ENCODE measurements at places on chromosomes 3 and 15.
A peak's percentile ranks its signal among the peaks of the same experiment; 100 is the strongest.

DNA sequence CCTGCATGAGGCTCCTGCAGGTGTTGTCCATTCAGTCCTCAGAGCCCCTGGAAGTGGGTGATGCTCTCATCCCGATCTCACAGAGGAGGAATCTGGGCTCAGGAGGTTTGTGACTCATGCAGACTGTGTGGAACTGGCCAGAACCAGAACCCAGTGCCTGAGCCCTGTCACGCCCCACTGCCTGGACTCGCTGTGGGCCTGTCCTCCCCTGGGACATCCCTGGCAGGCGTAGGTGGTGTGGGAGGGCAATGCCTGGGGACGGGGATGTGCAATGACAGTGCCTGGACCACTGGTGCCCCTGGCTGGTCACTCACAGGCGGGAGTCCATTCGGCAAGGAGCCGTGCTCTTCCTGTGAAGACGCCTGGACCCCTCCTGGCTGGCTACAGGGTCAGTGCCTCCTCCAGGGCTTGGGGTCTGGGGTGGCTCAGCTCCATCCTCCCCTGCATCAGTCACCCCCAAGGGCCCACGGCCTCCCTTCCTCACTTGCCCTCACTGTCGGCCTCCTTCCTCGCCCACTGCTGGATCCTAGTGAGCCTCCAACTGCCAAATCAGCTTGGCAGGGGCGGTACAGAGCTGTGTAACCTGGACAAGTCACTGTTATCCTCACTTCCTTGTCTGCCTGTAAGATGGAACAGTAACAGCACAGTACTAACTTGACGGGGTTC is 14.9 kb downstream of the PSTPIP1 start:
- no peak for DNase-seq

- no peak for DNase-seq
Measured at GRCh38 chr15:99423186-99424130, 142.3 kb upstream of the MEF2A start.

DNA sequence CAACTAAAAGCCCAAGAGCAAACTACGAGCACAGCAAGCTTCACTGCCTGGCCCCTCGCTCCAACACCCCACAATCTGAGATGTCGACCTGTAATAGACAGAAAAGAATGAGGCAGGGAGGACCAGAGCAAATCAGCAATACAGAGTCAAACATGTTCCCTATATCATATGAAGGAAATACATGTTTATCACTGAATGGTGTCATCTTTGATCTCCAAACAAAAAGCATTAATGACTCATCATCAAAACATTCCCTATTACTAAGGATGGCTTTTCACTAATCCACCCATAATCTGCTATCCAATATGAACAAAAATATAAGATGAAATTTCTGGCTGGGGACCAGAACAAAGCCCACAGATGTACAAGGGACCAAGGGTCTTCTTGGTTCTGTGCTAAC is 34.7 kb downstream of the MYO5A start:
- no peak for DNase-seq

GRCh38 chr3:187739561-187740332 is 5.5 kb downstream of the BCL6 start:
- DNase-seq: peak; percentile 66

DNA sequence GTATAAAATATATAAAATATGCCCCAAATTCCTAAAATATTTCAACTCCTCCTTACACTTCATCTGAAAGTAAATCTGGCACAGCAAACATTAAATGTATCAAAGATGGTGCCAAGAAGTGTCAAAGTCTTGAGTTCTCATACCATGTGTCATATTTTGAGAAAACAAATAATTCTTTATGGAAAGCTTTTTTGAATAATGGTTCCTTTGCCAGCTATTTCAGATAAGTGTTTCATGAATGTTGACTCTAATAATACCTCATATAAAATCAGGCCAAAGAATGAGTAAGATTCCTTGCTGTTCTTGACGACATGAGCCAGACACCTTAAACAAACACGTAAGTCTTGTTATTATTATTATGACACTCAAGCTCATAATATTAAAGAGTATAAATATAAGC is 30.3 kb upstream of the ZNF385D start:
- DNase-seq: no peak

GRCh38 chr3:193677734-193678133 is 84.7 kb downstream of the OPA1 start:
- DNase-seq: no peak

DNA sequence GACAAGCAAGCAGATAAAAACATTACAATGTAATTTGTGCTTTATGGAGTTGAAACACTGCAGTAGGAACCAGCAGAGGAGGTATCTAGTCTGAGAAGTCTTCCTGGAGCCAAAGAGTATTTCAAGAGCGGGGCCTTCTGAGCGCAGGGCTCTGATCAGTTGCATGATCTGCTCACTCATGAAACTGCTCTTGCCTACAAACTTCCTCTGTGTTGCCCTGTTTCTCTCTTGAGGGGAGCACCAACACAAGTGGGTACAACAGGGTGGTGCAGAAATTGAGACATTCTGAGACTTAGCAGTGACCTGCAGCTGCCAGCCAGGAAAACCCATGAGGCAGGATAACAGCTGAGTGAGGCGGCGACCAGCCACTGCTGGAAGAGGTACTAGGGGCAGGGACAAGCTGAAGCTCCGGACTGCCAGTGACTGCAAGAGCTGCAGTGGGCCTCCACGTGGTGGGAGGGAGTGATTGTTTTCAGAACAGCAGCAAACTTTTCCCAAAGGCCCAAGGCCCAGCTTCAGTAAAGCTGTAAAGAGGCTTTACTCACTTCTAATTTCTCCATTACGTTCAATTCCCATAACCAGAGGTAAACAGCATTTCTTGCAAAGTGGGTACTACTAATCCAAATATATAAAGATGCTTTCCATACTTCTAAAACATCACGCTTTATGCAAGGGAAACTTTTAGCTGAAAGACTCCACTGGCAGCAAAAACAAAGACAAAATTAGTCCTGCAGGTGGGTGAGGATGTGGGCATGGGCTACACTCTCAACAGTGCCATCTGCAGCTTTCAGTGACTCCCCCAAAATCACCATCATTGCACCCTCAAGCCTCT is 69.0 kb upstream of the LPP start:
- no peak for DNase-seq

GRCh38 chr15:93477721-93478120 is 388.7 kb upstream of the RGMA start:
- DNase-seq: no peak

- no peak for DNase-seq
Measured at GRCh38 chr3:26196781-26197180, 406.9 kb downstream of the OXSM start.

- no peak for DNase-seq
Measured at GRCh38 chr3:115758076-115758763, 134.9 kb downstream of the GAP43 start.

- DNase-seq: no peak
Measured at GRCh38 chr3:48130321-48130904, 57.8 kb downstream of the CDC25A start.

- DNase-seq: no peak
Measured at GRCh38 chr3:191330530-191331048, 263 bp upstream of the UTS2B start.

GRCh38 chr15:100115711-100116090 is 226.1 kb downstream of the ADAMTS17 start:
- DNase-seq: no peak

GRCh38 chr15:70133296-70133695 is 35.6 kb upstream of the TLE3 start:
- DNase-seq: no peak

- DNase-seq: no peak
Measured at GRCh38 chr3:183332487-183332886, 79.4 kb downstream of the B3GNT5 start.

DNA sequence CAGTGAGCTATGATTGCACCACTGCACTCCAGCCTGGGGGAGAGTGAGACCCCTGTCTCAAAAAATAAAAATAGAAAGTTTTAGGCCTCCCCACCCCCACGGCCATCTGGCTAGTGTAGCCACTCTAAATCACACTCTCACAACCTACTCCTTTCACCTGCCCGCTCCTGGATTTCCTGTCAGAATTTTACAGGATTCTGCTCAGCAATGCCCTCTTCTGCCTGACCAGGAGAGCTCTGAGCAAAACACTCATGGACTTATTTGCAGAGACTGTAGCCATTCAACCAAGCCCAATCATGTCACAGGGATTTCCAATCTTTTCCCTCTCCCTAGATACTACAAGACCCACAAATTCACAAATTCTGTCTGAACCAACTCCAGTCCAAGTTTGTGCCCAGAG is 242.6 kb upstream of the TPRG1 start:
- no peak for DNase-seq

- no peak for DNase-seq
Measured at GRCh38 chr15:70605606-70606410, 157.6 kb downstream of the UACA start.

DNA sequence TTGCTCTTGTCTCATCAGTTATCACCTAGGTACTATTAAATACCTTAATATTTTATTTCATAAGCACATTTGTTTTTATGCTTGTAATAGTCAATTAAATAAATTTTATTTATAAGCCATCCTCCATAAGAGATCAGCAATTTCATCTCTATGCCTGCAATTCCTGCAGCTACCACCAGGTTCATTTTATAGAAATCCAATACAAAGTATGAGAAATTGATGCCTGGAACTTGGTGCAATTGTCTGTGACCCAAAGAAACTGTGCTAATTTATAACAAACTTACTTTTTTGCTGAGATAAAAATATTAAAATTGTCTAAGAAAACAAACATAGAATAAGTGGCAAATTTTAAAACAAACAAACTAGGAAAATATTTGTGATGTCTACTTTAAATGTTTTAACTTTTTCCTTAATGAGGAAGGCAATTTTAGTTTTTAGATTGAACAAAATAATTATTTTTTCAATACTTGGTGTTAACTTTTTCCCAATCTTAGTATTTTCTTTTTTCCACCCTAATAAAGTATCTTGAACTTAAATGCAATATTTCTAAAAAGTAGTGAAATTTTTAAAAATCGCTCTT is 1026.6 kb downstream of the ROBO1 start:
- no peak for DNase-seq

GRCh38 chr15:47736143-47736786 is 19.0 kb downstream of the SEMA6D start:
- DNase-seq: no peak

GRCh38 chr3:65778968-65779367 is 259.8 kb downstream of the MAGI1 start:
- no peak for DNase-seq

- DNase-seq: no peak
Measured at GRCh38 chr3:5809586-5810246, 622.2 kb downstream of the EDEM1 start.

- DNase-seq: no peak
Measured at GRCh38 chr15:65365229-65365628, 12.6 kb downstream of the IGDCC3 start.

GRCh38 chr3:189659571-189659970 is 28.4 kb downstream of the TP63 start:
- no peak for DNase-seq

- no peak for DNase-seq
Measured at GRCh38 chr3:165464736-165465135, 268.6 kb upstream of the SLITRK3 start.

GRCh38 chr3:70556056-70556455 is 243.6 kb upstream of the MDFIC2 start:
- no peak for DNase-seq

DNA sequence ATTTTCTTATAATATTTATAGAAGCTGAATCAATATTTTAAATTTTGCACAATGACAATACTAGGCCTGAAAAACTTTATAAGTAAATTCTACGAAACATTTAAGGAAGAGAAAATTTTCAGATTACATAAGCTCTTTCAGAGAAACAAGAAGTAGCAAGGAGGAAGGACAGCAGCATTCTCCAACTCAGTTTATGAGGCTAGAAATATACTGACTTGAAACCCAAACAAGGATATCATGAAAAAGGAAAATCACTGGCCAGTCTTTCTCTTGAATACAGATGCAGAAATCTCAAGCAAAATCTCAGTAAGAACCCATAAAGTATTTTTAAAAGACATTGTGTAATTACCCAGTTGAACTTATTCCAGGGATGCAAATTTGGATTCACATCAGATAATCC is 121.3 kb downstream of the STAC start:
- no peak for DNase-seq

GRCh38 chr15:100959066-100960050 is 40.2 kb downstream of the LRRK1 start:
- DNase-seq: no peak

DNA sequence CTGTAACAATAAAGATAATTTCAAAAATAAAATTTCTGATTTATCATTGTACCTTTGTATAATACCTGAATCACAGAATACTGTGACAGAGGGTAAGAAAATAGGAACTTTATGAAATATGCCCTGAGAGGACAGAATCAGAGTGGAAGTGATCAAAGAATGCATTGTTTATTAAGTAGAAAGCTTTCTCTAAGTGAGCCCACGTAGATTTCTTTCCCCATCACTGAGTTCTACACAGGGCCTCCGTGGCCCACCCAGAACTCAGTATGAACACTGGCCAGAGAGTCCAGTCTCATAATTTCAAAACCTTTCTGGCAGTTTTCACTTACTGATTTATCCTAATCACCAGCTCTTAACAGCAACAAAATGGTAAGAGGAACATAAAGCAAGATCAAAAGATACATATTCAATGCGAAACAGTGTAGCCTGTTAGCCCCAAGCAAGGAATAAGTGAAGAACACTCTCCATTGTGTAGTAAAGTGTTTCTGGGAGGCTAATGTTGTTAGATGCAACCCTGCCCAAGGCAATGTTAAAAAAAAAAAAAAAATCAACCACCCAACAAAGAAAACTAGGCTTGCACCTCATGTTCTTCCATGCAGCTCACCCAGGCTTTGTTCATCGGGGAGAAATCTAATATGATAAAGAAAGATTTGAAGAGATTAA is 341.3 kb downstream of the LSAMP start:
- DNase-seq: no peak

DNA sequence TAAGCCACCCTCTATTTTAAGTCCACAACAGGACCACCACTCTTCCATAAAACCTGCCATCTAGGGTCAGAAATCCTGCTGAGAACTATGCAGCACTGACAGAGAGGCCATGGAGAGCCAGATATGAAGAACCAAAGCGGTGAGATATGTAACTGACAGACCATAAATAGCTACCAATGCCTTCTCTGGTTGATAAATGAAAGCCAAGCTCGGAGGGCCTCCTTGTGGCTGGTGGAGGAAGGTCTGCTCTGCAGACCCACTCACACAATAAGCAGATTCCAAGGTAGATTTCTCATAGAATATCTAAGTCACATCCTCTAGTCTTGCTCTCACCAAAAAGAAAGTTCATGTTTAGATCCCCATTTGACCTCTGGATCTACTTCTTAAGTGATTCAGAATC is 38.9 kb downstream of the RYK start:
- DNase-seq: no peak

- no peak for DNase-seq
Measured at GRCh38 chr3:50358355-50358910, 888 bp downstream of the TMEM115 start.

Measured in effector CD4-positive, alpha-beta T cell (primary cell).